ENCODE measurements at places on chromosomes 5 and 9. TPM values are rescaled to one million over a fixed set of nuclear protein-coding genes. Genes with fewer than 3 reads are reported as not detected.

Gene GHR
- 3.6 TPM for total RNA-seq

DNA sequence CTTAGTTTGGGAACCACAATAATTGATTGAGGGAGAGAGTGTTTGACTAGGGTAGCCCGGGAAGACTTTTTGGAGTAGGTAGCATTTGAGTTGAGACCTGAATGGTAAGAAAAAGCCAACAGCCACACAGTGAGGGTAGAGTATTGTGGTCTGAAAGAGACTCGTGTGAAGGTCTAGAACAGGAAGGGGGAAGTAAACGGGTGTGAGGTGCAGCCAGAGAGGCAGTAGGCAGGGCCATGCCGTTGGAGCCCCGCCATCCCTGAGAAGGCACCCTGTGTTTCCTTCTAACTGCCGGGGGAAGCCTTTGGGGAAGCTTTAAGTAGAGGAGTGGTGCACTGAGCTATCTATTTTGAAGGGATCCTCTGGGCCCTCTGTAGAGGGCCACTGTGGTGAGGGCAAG lies 3.5 kb upstream of the F2RL2 start:
- H3K27me3 ChIP-seq: no peaks in the 10 kb centered on the region
- no peak for DNase-seq
- no peaks in the 10 kb centered on the region for H3K4me1 ChIP-seq

DNA sequence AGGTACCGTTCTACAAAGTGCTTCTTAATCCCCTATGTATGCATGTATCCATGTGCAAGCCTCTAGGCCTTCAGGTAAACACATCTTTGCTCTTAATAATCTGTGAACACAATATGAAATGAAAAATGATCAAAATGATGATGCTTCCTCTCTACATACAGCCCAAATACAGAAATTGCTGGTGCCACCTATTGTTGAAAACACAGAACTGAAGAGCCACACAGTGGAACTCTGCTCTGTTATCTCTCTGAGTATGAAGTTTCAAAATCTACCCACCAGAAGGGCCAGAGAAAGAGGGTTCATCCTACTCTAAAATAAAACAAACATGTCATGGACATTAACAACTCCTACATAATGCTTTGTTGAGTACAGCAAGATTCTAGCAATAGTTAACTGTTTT lies 71.3 kb downstream of the GLIS3 start:
- H3K4me3 ChIP-seq: no peak overlapping the region
- DNase-seq: no peak
- H3K27ac ChIP-seq: no peak overlapping the region
- H3K4me1 ChIP-seq: no peaks in the 10 kb centered on the region
- no peaks in the 10 kb centered on the region for H3K27me3 ChIP-seq
- H3K36me3 ChIP-seq: no peaks in the 10 kb centered on the region

Gene ACTBL2
- total RNA-seq: not detected

Gene MOB3B
- 9.7 TPM for total RNA-seq

Data from uterus (tissue), 4 donors.